ENCODE measurements at places on chromosomes 12 and 14.
A peak's percentile ranks its signal among the peaks of the same experiment; 100 is the strongest.

DNA sequence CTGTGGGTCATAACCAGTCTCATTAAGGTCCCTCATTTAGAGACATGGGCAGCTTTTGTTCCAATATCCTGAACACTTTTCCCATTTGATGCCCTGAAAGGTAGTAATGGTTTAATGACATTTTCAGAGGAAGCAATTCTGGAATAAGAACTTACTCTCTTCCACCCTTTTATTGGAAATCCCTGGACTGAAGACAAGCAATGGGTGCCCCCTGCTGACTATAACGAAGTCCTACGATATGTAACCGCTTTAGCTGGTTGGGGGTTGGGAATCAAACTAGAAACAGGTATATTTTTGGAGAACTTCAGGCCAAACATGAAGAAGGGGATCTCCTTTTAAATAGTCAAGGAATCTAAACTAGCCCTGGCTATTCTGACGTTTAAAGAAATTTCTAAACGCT, 20.5 kb downstream of the SARNP start:
- DNase-seq = peak; percentile 27

DNA sequence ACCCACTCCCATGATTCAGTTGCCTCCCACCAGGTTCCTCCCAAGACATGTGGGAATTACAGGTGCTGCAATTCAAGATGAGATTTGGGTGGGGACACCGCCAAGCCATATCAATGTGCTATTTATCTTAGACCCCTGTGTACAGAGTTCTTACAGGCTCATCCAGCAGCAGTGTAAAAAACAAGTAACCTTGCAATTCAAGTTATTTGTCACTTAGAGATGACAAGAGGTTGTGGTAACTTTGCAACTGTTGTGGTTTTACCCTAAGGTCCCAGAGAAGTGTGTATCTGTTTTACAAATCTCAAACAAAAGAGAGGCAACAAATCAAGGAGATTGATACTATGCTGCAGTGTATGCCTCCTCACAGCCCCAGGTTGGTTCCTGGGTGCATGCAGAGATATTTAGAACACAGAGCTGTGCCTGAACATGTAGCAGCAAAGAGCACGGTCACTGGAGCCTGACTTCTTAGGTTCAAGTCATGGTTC, 11.5 kb upstream of the HELB start:
- DNase-seq = no peak

DNA sequence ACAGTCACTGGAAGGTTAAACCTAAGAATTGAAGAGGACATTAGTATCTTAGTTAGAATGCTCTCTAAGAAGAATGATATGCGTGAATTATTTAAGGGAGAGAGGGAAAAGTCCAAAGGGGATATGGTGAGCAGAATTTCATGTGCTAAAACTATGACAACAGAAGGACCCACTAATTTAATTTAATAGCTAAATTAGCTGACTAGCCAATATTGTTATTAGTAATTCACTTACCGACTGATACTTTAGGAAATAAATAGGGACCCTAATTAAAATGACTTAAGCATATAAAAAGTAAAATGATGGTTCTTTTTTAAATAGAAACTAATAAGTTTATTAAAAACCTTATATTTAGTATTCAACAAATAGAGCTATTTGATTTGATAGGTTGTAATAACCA, 179.6 kb downstream of the RASSF9 start:
- no peak for DNase-seq

- DNase-seq = no peak
Measured at GRCh38 chr14:94571950-94572349, 9.3 kb upstream of the SERPINA5 start.

DNA sequence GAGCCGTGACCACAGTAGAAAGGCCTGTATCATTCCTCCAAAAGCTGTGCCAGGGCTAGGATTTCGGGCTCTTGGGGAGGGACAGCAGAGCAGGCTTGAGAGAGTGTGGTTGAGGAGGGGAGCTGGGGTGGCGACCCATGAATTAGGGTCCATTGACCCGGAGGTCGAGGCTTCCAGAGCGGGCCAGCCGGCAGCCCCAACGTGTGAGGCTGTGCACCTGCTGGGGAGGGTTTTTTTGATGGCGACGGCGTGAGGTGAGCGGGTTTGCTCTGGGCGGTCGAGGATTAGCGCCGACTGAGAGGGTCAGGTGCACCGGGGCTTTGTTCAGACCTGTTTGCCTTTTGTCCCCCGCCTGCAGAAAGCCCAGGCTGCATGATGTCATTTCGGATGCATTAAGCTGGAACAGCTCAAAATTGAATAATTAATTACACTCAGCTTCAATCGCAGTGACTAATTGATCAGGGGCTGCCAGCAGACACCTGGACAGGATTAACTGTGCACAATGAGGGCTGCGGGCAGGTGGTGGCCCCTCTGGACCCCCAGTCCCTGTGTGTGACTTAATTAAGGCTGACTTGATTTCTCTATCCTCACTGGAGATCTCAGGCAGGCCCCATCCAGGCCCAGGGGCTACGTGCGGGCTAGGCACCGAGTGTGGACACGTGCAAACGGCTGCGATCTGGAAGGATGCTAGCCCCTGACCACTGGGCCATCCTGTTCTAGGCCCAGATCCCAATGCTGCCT, 42.1 kb upstream of the MEG3 start:
- no peak for DNase-seq

- DNase-seq = no peak
Measured at GRCh38 chr12:129629901-129630300, 273.9 kb downstream of the TMEM132D start.

DNA sequence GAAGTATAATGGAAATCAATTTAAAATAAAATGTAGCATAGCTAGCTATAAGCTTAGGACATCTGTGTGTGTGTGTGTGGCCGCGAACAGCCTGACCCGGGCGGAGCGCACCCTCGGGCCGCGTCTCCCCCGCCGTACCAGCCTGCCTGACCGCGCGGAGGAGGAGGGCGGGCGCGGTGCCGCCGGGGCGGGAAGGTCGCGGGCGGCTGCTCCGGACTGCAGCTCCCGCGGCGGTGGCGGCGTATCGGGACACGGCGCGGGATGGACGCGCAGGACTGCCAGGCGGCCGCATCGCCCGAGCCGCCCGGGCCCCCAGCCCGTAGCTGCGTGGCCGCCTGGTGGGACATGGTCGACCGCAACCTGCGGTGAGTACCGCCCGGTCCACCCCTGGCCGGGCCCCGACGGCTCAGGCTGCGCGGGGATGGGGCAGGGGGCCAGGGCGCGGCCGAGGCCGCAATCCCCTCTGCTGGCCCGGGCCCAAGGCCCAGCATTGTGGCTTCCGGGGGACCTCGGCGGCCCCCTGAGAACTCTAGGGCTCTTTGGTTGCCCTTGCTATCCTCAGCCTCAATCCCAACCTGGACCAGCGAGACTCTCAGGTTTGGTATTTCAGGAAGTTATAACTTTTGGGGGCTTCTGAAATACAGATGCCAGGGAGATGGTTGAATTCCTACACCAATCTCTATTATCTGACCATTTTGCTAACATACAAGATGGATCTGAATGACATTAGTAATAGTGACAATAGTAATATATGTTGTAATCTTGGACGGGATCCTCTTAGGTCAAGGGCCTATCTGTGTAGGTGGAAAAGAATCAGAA, at the start of gene ABHD12B:
ABHD12B (plus strand) TSS at position 140 of the 819 bp plus-strand sequence; CDS start at position 262, 122 bp downstream.
- DNase-seq = no peak

DNA sequence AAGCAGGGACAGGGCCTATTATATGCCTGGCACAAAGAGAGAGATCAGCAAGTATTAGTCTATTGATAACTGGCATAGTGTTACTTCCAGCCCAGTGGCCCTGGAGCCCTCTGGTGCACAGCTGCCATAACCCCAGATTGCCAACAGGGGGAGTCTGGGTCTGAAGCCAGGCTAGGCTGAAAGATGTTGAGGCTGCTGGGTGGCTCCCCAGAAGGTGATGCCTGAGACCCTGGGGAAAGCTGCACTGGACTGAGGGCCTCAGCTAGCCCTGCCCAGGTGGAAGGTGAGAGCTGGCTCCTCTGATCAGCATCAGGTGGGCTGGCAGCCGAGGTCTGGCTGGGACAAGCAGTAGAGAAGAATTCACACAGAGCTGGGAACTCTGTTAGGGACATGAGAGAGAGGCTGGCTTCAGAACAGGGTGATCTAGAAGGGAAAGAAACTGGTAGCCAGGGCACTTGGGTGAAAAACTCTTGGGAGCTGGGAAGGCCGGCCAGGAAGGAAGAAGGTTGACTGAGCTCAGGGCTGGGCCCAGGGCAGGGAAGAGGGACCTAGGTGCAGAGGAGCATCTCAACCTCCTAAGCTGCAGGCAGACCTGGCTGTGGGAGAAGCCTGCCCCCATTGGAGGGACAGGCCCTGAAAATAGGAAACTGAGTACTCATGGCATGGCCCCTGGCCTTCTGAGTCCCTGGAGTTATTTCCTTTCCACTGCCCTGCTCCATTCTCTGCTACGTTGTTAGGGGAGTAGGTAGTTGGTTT, 3.9 kb downstream of the GZMH start:
- peak; percentile 12 for DNase-seq

GRCh38 chr14:101248840-101249675, 312.2 kb upstream of the DIO3 start:
- no peak for DNase-seq

GRCh38 chr14:104323551-104324175, 185.3 kb downstream of the KIF26A start:
- DNase-seq = no peak

- DNase-seq = no peak
Measured at GRCh38 chr14:26200687-26201086, 397.1 kb downstream of the NOVA1 start.

- no peak for DNase-seq
Measured at GRCh38 chr12:3542911-3543310, 51.9 kb downstream of the PRMT8 start.

GRCh38 chr14:95137164-95137803, 20.0 kb downstream of the DICER1 start:
- no peak for DNase-seq

- no peak for DNase-seq
Measured at GRCh38 chr14:67461996-67462395, 26.5 kb downstream of the TMEM229B start.

DNA sequence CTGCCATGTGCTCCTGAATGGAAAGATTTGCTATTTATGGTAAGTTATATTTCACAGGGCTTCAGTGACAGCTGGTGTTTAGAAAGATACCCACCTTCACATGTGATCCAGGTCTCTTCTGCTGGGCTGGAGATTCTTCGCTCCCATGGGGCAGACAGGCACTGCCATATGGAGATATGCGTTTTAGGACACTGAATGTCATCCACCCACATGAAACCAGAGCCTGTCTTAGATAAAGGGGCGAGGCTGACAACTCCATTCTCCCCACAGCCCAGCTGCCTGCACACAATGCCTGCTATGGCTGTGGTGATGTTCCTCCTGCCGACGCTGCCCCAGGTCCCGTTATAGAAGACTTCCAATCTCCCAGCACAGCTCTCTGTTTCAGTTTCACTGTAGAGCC, 69.4 kb downstream of the ACSM4 start:
- DNase-seq = no peak

- DNase-seq = no peak
Measured at GRCh38 chr12:48009471-48009870, 5.2 kb upstream of the COL2A1 start.

DNA sequence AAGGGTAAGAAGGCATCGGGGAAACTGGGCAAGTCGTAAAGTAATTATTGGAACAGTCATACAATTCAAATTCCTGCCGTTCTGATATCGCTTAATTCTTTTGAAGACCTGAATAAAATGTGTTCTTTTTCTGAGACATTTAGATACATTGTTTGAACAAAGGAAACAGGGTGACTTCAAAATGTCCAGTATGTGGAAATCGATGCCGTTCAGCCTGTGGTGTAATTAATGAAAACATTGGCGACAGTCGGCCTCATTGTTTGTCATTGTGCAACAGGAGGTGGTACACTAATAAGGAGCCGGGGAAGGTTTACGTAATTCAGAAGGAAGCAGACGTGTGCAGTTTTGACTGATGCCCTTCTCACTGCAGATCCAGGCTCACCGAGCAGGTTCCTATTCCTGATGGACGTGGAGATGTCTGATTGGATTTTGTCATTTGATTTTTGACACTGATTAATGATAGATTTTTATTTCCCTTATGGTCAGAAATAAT, 92.7 kb downstream of the BORCS5 start:
- DNase-seq = no peak

- no peak for DNase-seq
Measured at GRCh38 chr12:84077679-84078078, 834.9 kb downstream of the SLC6A15 start.

DNA sequence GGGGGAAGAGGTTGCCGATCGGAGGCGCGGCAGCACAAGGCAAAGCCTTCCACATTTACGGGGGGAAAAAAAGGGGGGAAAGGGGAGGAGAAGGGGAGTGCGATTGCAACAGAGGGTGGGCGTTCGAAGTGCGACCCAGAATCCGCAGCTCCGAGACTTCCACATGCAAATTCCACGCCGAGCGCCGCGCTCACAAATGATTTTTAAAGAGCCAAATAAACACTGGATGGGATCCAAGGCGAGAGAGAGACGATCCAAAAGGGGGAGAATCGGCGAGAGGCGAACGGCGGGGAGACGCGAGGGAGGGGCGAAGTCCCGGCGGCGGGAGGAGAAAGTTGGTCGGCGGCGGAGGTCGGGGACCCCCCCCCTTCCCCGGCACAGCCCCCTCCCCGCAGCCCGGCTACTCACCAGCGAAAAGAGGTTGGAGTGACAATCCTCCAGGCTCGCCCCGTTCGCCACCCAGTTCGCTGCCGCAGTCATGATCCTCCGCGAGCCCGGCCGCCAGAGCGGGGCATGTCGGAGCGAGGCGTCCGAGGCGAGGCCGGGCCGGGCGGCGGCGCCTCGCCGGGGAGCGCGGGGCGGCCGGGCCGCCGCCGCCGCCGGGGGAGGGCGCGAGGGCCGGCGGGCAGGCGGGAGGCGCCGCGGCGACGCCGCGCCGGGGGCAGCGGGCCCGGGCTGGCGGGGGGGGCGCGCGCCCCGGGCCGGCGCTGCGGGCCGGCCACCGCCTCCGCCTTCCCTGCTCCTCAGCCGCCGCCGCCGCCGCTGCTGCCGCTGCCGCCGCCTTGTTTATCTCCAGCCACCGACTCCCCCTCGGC, 634 bp downstream of the MED13L start:
- DNase-seq = no peak

DNA sequence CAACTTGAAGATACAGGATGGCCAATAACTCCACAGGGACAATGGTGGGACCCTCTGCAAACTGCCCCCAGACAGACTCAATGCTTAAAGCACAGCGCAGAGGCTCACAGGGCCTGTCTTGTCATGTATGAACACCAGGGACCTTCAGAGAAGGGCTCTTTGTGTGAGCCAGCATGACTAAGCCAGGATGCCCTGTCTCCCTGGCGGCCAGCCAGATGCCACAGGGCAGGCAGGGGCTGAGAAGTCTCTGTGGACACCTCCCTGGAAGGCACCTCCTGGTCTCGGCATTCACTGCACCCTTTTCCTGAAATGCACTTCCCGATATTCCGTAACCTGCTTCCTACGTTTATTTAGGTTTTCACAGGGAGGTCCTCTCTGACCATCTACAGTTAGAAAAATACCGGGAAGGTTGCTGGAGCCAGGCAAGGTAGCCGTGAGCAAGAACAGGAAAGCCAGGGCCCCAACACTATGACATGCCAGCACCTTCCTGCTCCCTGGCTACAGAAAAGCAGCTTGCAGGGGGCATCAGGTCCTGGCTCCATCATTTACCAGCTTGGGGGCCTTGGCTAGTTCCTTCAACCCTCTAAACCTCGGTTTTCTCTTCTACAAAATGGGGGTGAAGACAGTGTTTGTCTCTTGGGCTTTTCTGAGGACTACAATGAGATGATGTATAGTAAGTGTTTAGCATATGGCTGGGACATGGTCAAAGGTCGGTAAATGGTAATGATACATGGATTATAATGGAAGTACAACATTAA, 65.0 kb downstream of the PITPNM2 start:
- DNase-seq = peak; percentile 70

Data from SW 1271 (cell line).